ENCODE measurements at places on chromosomes 3 and 15. TPM values are rescaled to one million over a fixed set of nuclear protein-coding genes. Genes with fewer than 3 reads are reported as not detected.

GRCh38 chr3:27673701-27674100, 48.4 kb downstream of the EOMES start:
- H3K27ac ChIP-seq = no peak overlapping the region
- no peak overlapping the region for H3K4me3 ChIP-seq
- H3K27me3 ChIP-seq = no peaks in the 10 kb centered on the region
- DNase-seq = no peak

The SLC28A1 gene
- total RNA-seq = not detected

The ECT2 gene
- 45.4 TPM for total RNA-seq

The PPM1L gene
- 30.1 TPM for total RNA-seq

The OTOL1 gene
- not detected for total RNA-seq

DNA sequence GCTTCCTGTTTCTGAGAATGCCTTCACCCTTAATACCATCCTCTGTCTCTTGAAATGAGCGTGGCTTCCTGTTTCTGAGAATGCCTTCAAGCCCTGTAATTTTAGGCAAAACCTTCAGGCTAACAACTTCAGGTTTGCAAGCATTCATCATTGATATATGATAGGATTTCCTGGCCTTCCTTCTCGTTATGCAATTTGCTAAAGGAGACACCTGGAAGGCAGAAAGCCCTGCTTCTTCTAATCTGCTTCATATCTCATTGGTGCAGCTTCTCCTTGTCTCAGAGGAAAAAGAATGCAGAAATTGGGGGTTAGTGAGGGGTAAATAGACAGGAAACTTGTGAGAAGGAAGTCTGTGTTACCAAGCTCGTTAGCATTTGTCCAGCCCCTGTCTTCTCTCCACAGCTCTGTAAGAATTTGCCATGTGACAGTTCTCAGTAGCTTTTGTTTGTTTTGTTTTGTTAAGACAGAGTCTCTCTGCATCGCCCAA, 7.3 kb downstream of the ARL6IP5 start:
- no peaks in the 10 kb centered on the region for H3K27me3 ChIP-seq
- no peak overlapping the region for H3K4me3 ChIP-seq
- peaks cover 2% of the 10 kb centered on the region for H3K36me3 ChIP-seq
- peaks cover 9% of the 10 kb centered on the region for H3K4me1 ChIP-seq

The CDHR4 gene
- not detected for total RNA-seq

- H3K36me3 ChIP-seq = no peaks in the 10 kb centered on the region
- H3K4me1 ChIP-seq = peaks cover 8% of the 10 kb centered on the region
These were observed at the start of gene FSD2 for GRCh38 chr15:82805994-82806406. Gene FSD2 (minus strand): TSS chr15:82806069. CDS start chr15:82787390, 18,679 bp downstream.

GRCh38 chr15:51793521-51794305, 35.7 kb upstream of the TMOD3 start:
- no peaks in the 10 kb centered on the region for H3K36me3 ChIP-seq
- H3K27ac ChIP-seq = no peak overlapping the region
- H3K4me1 ChIP-seq = peaks cover 6% of the 10 kb centered on the region

DNA sequence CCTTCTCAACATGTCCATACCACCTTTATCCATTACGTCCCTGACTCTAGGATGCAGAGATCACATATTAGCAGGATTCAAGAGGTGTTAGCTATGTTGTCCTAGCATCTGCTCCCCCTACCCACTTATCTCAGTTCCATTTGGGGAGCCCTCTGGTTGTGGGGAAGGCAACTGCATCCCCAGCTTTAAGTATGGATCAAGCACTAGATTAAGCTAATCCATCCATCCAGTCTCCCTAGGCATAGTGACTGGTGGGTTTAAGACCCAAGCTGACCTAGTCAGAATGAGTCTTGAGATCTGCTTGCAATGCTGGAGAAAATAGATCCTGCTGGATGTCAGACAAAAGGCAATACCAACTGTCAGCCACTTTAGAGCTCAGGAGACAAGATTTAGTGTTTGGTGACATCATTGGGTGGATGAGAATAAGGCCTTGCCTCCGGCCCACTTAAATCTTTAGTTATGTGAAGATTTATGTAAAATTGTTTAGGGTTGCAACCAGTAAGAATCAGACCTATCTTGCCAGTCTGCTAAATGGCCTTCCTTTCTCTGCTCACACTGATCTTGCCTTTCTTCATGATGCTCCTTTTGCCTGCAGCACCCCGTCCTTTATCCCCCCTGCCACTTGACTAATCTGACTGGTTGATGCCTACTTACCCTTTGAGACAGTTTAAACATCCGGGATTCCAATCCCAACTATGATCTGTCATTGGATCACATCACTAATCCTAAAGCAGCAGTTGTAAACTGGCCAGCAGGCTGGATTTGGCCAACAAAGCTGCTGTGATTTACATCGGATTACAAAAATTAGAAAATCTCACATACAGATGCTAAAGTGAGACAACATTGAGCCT, 2.1 kb upstream of the ISY1 start:
- peak overlapping the region; percentile 100 for H3K27ac ChIP-seq
- H3K4me3 ChIP-seq = peak overlapping the region; percentile 93
- H3K4me1 ChIP-seq = peaks cover 16% of the 10 kb centered on the region
- DNase-seq = no peak
- peaks cover 8% of the 10 kb centered on the region for H3K36me3 ChIP-seq
- H3K27me3 ChIP-seq = no peaks in the 10 kb centered on the region

The HRH1 gene
- not detected for total RNA-seq

The CHRFAM7A gene
- total RNA-seq = 0.96 TPM

- DNase-seq = no peak
- no peaks in the 10 kb centered on the region for H3K27me3 ChIP-seq
- no peak overlapping the region for H3K27ac ChIP-seq
- no peak overlapping the region for H3K4me3 ChIP-seq
- peaks cover 1% of the 10 kb centered on the region for H3K36me3 ChIP-seq
- H3K4me1 ChIP-seq = peaks cover 1% of the 10 kb centered on the region
These were observed 317.3 kb upstream of the NAALADL2 start for GRCh38 chr3:174541708-174542315.

GRCh38 chr3:158102242-158103080, 3.8 kb downstream of the SHOX2 start:
- H3K36me3 ChIP-seq = no peaks in the 10 kb centered on the region
- peaks cover 30% of the 10 kb centered on the region for H3K4me1 ChIP-seq
- peaks cover 95% of the 10 kb centered on the region for H3K27me3 ChIP-seq
- DNase-seq = no peak
- H3K27ac ChIP-seq = peak overlapping the region; percentile 29
- peak overlapping the region; percentile 53 for H3K4me3 ChIP-seq

The LRCH3 gene
- total RNA-seq = 73.3 TPM

DNA sequence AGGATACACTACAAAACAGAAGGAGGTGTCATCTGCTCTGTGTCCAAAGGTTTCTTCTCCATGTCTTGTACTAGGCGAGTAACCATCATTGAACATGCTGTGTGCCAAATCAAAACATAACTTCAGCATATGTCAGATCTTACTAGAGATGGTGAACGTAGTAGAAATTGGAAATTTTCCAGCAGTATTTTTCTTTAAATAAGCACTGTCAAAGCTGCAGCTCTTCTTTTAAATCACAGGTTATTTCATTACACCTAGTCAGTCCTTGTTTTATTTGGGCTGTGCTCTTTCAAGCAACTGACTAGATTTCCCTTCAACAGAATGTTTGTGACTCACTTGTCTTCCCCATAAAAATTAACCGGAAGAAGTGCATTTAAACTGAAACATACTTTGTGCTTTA, 46.5 kb downstream of the MSL2 start:
- no peak for DNase-seq
- no peaks in the 10 kb centered on the region for H3K27me3 ChIP-seq
- H3K27ac ChIP-seq = no peak overlapping the region
- H3K4me3 ChIP-seq = no peak overlapping the region
- peaks cover 9% of the 10 kb centered on the region for H3K4me1 ChIP-seq
- H3K36me3 ChIP-seq = peaks cover 14% of the 10 kb centered on the region

DNA sequence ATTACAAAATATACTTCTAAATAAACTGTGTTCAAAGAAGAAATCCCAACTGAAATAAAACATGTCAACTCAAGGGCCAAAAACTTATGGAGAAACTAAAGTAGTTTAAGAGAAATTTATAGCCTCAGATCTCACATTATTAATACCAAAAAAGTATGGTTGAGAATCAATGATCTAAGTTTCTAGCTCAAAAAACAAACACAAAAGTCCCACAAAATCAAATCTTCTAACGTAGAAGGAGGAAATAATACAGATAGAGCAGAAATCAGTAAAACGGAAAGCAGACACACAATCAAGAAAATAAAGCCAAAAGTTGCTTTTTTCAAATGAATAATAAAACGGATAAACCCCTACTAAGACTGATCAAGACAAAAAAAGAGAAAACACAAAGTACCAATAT, 2.9 kb downstream of the SUSD5 start:
- peaks cover 55% of the 10 kb centered on the region for H3K27me3 ChIP-seq
- H3K4me1 ChIP-seq = peaks cover 3% of the 10 kb centered on the region
- peaks cover 1% of the 10 kb centered on the region for H3K36me3 ChIP-seq
- no peak overlapping the region for H3K4me3 ChIP-seq
- no peak overlapping the region for H3K27ac ChIP-seq

GRCh38 chr3:157531771-157532170, 28.6 kb upstream of the VEPH1 start:
- H3K27ac ChIP-seq = no peak overlapping the region
- no peak overlapping the region for H3K4me3 ChIP-seq
- H3K36me3 ChIP-seq = peaks cover 1% of the 10 kb centered on the region
- peaks cover 2% of the 10 kb centered on the region for H3K4me1 ChIP-seq
- DNase-seq = no peak

GRCh38 chr3:98148751-98149150, 1.5 kb downstream of the OR5H14 start:
- no peaks in the 10 kb centered on the region for H3K4me1 ChIP-seq
- no peaks in the 10 kb centered on the region for H3K27me3 ChIP-seq
- no peak overlapping the region for H3K27ac ChIP-seq
- H3K4me3 ChIP-seq = no peak overlapping the region
- H3K36me3 ChIP-seq = no peaks in the 10 kb centered on the region

DNA sequence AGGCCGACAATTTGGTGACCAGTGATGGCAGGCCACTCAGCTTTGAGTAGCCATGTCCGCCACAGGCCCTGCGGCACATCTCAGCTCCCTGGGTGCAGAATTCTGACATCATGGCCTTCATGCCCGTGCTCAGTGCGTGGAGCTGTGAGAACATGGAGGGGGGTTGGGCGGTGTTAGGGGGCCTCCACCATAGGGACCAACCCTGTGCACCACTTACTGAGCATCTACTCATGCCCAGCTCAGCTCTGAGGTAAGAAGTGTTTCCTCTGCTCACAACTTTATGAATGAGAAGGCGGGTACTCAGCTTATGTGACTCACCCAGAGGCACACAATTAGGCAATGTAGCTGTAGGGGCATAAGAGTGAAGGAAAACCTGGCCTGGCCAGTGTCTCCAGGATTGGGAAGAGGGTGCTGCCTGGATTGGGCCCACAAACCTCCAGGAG, 10.5 kb downstream of the ACOX2 start:
- no peak overlapping the region for H3K27ac ChIP-seq
- H3K27me3 ChIP-seq = peaks cover 6% of the 10 kb centered on the region
- H3K4me1 ChIP-seq = peaks cover 12% of the 10 kb centered on the region
- H3K36me3 ChIP-seq = peaks cover 1% of the 10 kb centered on the region
- no peak overlapping the region for H3K4me3 ChIP-seq

The LHFPL4 gene
- 0.55 TPM for total RNA-seq

The SKOR1 gene
- 0.75 TPM for total RNA-seq

DNA sequence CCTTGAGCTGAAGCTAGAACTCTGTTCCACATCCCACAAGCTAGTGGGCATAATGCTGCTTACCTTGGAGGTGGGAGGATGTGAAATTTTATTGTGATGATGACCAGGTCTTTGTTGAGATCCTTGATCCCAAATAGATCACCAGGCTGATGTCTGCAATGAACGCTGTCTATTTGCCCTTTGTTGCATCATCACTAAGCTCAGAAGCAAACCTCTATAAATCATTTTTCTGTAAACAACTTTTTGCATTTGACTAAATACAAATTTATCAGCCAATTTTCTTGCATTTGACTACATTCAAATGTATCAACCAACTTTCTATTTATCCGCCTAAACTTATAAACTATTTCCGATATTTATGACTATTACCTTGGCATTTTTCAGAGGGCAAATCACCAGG, 9.7 kb downstream of the CCDC80 start:
- H3K4me3 ChIP-seq = no peak overlapping the region
- no peak overlapping the region for H3K27ac ChIP-seq
- no peak for DNase-seq
- H3K36me3 ChIP-seq = no peaks in the 10 kb centered on the region

The ZKSCAN7 gene
- 25.0 TPM for total RNA-seq

DNA sequence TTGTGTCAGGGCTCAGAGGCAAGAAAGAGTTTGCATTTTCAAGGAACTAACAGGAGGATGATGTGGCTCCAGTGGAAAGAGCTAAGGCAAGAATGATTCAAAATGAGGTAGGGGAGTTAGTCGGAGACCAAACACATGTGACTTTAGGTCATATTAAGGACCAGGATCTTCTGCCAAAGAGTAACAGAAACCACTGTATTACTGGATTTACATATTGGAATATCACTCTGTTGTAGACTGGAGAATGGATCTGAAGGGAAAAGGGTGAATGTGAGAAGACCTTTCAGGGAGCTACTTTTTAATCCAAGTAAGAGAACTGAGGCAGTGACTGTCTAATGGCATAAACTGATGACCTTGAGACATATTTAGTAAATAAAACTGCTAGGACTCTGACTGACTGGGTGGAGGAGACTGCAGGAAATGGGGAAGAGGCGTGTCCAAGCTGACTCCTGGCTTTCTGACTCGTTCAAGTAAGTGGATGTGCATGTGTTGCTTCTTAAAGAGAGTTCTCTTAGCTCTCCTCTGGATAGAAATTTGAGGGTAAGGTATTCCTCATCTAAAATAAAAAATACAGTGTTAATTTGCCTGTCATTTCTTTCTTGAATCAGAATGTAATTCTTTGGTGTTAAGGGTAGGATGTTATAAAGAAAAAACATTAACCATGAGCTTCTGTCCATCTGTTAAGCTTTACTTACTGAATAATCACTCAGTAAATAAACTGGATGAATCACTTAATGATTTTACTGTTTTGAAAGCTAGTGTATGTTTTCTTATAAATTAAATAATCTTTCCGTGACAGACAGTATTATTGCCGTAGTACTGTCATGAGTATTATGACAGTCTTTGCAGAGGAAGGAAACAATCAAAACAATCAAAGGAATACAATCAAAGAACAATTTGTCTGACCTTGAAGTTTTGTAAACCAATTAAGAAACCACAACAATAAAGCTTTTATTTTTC, 58.3 kb upstream of the CFAP20DC start:
- H3K27ac ChIP-seq = no peak overlapping the region
- no peak overlapping the region for H3K4me3 ChIP-seq
- peaks cover 21% of the 10 kb centered on the region for H3K4me1 ChIP-seq
- H3K36me3 ChIP-seq = no peaks in the 10 kb centered on the region
